ENCODE measurements at places on chromosomes 11 and 22.

GRCh38 chr22:46879083-46879482, 116.6 kb downstream of the TBC1D22A start:
- no peak for DNase-seq

GRCh38 chr11:119189393-119189792, 4.1 kb downstream of the NHERF4 start:
- DNase-seq, result no peak

DNA sequence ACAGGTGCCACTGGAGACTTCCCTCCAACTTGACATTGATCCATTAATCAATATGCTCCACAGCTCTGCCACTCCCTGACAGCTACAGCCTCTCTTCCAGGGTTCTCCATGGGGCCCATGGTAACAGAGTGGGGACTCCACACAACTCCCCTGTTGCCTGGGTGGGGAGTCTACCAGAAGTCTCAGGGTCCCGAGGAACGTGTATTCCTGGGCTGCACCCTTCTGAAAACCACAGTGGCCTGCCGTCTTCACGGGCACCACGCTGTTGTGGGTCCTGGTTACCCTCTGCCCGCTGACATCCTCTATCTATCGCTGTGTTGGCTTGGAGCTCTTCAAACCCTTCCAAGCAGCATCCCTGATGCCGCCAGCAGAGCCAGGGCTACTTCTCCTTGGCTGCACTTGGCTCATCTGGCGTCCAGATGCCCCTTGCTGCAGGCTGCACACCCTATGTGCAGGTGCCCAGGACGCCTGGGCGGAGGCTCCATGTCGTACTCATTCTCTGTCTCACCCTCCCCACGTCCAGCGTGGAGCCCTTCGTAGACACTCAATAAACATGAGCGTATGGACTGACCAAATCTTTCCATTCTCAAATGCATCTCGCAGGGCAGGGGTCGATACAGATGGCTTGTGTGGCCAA, 1341.8 kb downstream of the TBC1D22A start:
- no peak for DNase-seq

- no peak for DNase-seq
Observed at GRCh38 chr11:126105022-126105747, 42.5 kb upstream of the CDON start.

DNA sequence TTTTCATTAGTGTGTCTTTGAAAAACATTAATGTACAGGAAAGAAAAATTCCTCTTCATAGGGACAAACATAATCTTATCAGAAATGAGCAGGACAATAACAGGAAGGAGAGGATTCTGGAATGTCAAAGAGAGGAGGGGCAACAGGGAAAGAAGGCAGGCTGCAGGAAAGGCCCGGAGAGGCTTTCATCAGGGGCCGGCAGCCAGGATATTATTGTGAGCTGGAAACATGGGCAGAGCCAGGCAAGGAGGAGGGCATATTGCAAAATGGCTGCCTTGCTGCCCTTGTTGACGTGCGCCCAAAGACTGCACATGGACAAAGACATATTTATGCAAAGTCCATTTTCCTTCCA, 433.7 kb downstream of the ETS1 start:
- DNase-seq, result no peak

DNA sequence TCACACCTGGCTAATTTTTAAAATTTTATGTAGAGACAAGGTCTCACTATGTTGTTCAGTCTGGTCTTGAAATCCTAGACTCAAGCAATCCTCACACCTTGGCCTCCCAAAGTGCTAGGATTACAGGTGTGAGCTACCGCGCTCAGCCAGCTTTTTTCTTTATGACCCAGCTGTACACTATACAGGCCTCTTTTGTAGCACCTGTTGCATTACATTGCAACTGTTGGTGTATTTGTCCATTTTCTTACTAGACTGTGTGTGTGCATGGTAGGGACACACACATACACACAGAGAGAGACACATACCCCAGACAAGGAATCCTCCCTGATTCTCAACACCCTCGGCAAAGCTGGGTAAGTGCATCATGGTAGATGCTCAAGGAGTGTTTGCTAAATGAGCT, 61.7 kb downstream of the NAV2 start:
- no peak for DNase-seq

- DNase-seq, result no peak
Observed at GRCh38 chr11:134125507-134125906, 56.6 kb downstream of the JAM3 start.
